ENCODE measurements at places on chromosomes 7 and 10.

GRCh38 chr7:134892963-134893362 lies 93.3 kb upstream of the AGBL3 start:
- DNase-seq, result no peak

GRCh38 chr7:73888959-73889358 lies 28.0 kb downstream of the TMEM270 start:
- DNase-seq, result no peak

GRCh38 chr10:97689559-97690020 lies 2.5 kb upstream of the AVPI1 start:
- no peak for DNase-seq

DNA sequence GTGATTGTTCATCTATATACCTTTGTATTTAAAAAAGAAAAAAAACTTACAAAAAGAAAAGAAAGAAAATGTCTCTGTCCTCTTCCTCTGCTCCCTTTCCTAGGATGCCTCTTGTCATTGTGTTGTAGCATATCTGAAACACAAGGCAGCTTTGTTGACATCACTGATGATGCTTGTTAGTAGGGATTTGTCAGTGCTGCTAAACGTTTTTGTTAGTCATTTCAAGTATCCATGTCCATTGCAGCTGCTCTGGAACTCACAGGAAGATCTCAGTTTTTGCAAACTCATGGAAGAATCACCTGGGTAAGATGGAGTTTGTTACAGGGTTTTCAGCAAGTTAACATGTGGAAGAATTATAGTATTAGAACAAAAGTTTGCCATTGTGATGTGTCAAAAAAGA lies 123.6 kb downstream of the CCSER2 start:
- DNase-seq, result no peak

GRCh38 chr7:38934051-38934450 lies 25.1 kb upstream of the VPS41 start:
- no peak for DNase-seq

- DNase-seq, result no peak
Observed at GRCh38 chr10:49270565-49270964, 28.4 kb upstream of the C10orf71 start.

GRCh38 chr10:80196270-80196949 lies 8.9 kb downstream of the ANXA11 start:
- DNase-seq, result peak; percentile 75

DNA sequence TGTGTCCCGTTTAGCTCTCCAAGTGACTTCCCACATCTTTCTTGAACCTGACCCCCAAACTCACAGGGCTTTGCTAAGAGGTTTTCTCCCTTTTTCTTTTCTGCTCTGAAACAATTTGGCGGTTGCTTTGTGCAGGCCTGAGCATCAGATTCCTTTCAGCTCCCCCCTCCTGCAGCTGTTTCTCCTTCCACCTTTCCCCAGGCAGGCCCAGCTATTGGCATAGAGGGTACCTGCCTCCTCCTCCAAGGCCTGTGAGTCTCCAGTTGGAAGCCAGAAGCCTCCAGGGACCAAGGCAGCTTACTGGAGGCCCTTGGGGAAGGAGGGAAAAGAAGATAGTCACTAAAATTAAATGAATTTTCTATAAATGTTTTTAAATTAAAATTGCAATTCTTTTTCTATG lies 7.7 kb downstream of the VAX1 start:
- DNase-seq, result no peak

GRCh38 chr10:120503689-120504088 lies 46.7 kb downstream of the PLPP4 start:
- DNase-seq, result no peak

DNA sequence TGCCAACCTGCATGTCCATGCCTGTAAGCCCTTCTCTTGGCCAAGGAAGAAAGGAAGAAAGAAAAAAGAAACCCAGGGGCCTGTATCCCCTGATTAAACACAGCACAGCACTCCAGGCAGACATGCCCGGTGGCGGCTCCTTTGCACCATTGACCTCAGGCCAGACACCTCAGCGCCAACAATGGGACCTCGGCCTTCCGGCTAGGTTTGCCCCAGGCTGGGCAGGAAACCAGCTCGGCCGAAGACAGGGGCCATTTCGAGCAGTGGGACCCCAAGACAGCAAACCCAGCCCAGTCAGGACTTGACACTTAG lies 2.8 kb downstream of the HOXA10 start:
- no peak for DNase-seq

GRCh38 chr10:84201682-84202081 lies 7.3 kb downstream of the CDHR1 start:
- no peak for DNase-seq

GRCh38 chr7:30988351-30989005 lies 24.7 kb downstream of the GHRHR start:
- DNase-seq, result no peak

DNA sequence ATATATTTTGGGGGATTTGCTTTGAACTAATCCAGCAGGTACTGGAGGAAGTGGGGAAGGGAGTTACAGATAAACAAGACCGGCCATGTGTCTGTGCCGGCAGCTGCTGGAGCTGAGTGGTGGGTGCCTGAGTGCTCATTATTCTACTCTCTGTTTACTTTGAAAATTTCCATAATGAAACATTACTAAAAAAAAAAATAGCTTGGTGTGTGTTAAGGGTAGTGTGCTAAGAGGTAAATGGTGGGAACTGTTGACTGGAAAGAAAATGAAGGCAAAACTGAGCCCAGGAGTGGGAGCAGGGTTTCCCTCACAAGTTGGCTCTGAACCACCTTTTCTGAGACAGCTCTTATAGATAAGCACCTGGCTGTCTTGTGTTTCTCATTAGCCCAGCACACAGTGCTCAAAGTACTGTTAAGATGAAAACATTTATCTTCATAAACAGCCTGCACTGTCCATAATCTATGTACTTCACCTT lies 50.6 kb downstream of the PARD3 start:
- no peak for DNase-seq

GRCh38 chr7:73988197-73988596 lies 39.8 kb upstream of the ELN start:
- DNase-seq, result no peak

DNA sequence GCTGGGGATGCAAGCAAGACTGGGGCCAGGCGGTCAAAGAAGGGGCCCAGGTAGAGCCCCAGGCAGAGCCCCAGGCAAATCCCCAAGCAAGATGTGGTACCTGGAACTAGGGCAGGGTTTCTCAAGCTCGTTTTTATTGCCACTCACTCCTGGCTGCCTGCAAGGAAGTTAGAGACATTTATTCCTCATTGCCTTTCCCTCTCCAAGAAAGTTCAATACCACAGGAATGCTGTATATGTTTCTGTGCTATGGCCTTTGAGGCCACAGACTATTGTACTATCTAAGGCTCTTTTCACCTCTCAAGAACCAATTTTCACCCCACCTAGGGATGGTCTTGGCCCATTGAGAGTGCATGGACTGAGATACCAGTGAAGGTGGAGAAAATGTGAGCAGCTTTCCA lies 71.3 kb downstream of the TACC2 start:
- DNase-seq, result no peak

- DNase-seq, result no peak
Observed at GRCh38 chr7:106347229-106347833, 62.5 kb upstream of the NAMPT start.

DNA sequence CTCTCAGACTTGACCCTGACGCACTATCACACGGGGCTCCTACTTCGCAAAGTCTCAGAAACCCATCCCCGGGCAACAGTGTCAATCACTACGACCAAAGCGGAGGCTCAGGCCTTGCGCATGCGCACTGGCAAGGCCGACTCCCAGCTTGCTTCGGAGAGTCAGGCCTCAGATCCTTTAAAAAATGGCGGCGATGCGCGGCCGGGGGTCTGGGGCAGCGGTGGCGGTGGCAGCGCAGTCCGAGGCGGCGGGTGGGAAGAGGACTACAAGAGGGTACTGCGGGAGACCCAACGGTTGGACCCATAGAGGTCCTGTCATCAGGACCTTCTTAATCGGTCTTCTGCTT lies 196.9 kb downstream of the ZNF716 start:
- no peak for DNase-seq

GRCh38 chr10:131852823-131853609 lies 47.8 kb upstream of the PPP2R2D start:
- no peak for DNase-seq

DNA sequence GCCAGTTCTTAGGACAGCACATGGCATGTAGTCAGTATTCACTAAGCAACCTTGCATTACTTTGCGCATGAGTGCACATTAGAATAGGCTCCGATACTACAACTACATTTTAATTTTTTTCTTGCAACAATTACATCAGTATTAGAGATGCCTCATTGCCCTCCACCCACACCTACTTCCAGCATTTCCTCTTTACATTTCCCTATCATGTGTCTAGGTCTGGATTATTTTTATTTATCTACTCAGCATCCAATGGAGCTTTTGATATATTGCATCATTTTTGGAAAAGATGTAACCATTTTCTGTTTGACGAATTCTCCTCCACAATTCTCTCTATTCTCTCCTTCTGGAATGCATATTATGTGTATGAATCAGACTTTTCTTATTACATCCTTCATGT lies 258.2 kb upstream of the GLI3 start:
- no peak for DNase-seq

DNA sequence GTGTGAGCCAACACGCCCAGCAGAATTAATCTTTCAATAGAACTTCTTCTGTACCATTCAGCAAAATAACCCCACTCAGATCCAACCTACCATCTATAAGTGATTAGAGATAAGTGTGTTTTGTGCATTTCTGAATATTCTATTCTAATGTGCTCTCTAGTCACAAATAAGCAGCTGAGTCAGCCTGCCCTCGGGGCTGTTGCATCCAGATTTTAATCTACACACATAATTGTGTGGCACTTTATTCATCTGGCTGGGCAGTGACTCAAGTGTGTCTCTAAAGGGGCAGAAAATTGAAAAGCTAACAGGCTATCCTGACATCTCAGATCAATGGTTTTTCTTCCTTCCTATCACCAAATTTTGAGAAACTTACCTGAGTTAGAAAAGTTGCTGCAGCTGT lies 60.3 kb downstream of the PRR15 start:
- no peak for DNase-seq

DNA sequence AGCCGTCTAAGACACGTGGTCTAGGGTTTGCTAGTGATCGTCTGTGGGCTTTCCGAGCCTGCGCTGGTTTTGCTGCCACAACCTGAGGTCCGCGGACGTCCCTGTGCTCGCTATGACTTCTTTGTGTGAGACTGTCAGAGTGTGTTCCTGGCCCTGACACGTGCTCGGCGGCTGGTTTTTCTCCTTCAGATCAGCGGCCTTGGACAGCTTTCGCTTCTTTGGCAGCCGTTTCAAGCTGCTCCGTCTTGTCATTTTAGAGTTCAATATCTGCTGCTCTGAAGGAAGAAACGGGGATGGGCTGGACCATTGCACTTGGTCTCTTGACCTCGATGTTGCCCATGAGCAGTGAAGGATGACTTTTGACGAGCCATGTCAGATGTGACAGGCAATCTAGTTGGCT lies 147.3 kb downstream of the MGMT start:
- no peak for DNase-seq

- no peak for DNase-seq
Observed at GRCh38 chr10:106894692-106895091, 269.8 kb downstream of the SORCS1 start.

DNA sequence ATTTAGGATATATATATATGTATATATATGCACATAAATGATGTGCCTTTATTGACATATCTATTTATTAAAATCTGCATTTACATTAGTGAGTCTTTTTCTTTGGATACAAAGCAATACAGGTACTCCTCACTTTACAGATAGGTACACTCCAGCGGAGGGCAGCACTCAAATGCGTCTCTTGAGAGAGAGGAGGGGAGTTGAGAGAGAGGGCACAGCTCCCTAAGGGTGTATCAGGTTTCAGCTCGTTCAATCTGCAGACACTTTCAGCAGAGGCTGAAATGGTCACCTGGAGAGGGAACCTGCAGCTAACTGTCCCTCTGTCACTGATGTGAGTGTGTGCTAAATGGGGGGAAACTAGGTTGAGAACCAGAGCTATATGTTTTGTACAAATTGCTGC lies 21.5 kb downstream of the C10orf53 start:
- DNase-seq, result no peak

- DNase-seq, result no peak
Observed at GRCh38 chr10:82162549-82163195, 287.7 kb downstream of the NRG3 start.

- DNase-seq, result no peak
Observed at GRCh38 chr7:122298618-122299017, 5.9 kb downstream of the FEZF1 start.

GRCh38 chr10:28540145-28540544 lies 7.2 kb downstream of the WAC start:
- no peak for DNase-seq

DNA sequence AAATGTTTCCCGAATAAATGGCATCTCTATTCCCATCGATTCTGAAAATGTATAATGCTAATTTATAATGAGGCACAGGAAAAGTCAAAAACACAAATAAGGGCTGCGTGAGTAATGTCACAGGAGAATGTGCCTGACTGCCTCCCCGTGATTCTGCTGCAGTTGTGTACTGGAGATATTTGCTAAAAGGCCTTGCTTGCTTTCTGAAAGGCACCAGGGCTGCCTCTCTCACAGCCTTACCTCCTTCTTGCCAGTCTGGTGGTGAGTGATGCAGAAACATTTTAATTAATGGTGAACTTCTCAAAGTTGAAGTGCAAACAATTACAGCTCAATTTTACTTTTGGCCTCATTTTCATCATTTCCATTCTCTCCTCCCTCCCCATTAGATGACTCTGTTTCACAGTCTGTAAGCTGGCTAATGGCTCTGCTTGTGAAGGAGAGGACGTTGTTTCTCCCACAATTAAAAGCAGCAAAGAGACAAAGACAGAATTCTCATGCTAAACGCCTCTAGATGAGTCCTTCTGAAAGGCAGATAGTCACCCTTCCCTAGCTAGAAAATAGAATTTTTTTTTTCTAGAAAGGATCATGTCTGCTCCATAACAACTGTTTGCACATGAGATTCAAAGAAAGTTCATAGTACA lies 377.6 kb downstream of the MDFIC start:
- no peak for DNase-seq

DNA sequence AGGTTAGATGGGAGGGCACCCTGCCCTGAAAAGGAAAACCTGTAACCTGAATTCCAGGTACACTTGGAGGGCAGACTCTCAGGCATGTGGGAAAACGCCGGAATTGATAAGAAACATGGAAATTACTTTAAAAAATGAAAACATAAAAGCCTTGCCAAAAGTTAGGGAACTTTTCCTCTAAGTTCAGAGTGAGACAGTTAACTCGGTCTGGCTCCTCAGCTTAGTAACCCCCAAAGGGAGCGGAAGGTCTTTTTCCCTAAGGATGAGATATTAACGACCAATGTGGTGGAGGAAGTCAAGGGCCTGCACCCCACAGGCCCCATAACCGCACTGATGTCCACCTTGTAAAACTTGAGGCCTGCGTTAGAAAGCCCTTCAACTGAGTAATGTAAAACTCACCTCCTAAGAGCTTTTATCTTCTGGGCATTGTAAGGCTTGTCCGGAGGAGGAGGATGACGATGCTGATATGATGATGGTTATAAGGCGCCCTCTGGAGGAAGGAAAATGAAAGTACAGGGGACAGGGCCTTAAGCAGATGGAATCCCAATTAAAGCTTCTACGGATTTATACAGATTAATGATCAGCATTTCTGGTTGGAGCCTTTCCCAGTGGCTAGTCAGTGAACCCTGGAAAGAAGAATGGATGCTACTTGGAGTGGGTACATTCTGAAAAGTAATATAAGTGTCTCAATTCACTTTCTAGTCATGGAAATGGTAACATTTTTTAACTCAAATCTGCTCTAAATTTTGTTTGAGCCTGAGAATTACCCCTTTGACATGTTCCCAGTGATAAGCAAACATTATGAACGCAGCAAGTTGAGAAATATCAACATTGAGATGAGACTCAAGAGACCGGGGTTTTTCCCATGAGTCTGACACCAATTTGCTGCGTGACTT lies 694 bp downstream of the COL1A2 start:
- no peak for DNase-seq
